ENCODE measurements at places on chromosomes 4 and X.

- no peak for DNase-seq
Observed at GRCh38 chr4:24473309-24473721, 111.0 kb downstream of the DHX15 start.

- DNase-seq = no peak
Observed at GRCh38 chr4:16297003-16297402, 70.7 kb upstream of the TAPT1 start.

GRCh38 chr4:77236806-77237205 lies 79.8 kb downstream of the CCNG2 start:
- no peak for DNase-seq

DNA sequence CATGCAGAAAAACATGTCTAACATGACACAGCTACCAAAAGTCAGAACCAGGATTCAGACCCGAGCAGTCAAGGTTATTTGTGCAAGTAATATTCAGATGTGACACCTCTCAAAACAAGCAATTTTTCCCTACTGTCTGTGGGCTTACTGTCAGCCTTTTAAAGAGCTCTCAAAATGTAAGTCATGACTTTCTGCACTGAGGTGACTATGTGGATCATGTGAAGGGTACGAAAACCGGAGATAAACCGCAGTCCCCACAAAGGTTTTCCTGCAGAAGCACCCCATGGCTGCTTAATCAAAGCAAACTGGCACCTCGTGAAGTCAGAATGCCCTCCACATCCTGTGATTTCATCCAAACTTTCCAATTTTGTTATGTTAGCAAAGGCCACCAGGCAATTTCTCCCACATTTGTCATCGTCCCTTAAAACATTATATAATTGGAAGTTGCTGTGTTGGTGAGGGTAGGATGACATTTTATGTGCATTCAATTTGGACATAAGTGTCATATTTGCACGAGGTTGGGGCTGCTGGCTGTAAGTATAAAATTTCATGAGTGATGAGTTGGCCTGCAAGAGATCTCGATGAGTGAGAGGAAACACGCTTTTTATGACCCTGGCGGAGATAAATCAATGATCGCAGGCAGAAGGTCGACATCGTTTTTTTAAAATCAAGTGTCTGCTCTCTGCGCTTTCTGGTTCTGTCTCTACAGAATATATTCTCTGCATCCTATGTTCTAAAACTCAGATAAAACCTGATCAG lies 161.2 kb downstream of the STK32B start:
- DNase-seq = no peak

DNA sequence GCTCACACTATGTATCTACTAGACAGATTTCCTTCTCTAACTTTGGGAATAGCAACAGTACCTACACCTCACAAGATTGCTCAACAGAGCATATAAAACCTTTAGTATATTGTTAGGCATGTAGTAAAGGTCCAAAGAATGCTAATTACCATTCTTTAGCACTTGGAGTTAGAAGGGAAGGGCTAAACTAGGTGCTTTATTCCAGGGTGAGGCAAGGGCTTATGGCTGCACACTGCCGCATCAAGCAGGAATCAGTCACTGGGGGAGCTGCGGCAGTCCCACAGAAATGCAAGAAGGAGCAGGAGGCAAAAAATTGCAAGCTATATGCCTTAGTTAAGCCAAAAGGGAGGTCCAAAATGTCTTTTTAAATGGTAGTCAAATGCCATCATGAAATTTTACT lies 162.7 kb downstream of the PPP3CA start:
- no peak for DNase-seq

DNA sequence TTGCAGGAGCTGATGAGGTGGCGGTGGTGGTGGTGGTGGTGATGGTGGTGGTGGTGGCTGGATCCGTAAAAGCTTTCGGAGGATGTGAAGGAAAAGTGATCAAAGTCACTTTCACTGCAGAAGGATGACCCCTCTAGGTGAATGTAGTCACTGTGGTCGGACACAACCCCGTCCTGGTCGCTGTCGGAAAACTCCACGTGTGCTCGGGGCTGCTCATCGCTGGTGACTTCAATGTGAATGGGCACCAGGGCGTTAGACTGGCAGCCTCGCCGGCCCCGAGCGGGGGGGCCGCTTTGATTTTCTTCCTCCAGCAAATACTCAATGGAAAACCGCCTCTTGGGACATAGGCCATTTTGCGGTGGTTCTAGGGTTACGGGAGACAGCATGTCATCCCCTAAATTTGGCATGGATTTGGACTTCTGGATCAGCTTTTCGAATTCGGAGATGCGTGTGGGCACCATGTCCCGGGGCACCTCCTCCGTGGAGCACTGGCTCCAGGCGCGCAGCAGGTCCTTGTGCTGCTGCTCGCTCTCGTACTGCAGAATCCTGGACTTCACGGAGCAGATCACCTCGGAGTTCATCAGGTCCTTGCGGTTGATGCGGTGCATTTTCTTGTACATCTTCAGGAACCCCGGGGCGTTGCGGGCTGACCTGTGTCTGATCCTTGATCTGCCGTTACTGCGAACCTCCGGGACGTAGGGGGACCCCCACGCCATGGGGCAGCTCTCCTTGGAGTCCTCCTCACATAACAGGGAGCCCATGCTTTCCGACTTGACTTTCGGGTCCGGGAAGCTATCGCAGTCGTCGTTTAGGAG lies 88.3 kb upstream of the PDLIM3 start:
- no peak for DNase-seq

DNA sequence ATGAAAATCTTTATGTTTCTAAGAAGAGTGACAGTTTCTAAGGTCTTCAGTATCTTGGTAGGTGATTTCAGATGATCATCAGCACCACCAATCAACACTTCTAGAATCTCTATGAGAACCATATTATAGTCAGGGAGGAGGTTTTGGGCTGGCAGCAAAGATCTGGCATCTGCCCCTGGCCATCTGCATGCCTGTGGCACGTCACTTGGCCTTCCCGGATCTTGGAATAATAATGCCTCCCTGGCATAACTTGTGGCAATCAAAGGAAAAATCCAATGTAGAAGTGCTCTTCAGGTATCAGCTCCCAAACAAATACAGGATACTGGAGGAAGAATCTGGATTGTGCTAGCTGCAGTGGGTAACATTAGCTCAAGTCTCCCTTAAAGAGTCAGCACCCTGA lies 57.3 kb downstream of the RASL11B start:
- no peak for DNase-seq
